ENCODE measurements at places on chromosomes 6 and 20.
A peak's percentile ranks its signal among the peaks of the same experiment; 100 is the strongest.

DNA sequence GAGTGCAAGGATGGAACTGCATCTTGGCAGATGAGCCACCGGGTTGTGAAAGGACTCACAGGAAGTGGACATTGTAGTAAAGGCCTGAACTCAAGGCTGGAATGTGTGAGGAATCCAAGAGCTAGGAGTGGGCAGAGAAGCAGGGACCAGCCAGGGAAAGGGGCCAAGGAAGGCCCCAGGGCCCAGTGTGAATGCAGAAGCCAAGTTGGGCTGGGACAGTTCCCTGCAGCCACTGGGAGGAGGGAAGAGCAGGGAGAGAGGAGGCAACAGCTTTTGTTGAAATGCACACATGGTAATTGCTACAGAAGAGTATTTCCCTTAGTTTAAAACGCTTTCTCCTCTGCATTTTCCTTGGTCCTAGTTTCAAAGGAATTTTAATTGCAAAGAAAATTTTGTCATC, 34.6 kb downstream of the CDH22 start:
- no peak for DNase-seq

- DNase-seq = no peak
Measured at GRCh38 chr6:43833996-43834390, 64.0 kb downstream of the VEGFA start.

DNA sequence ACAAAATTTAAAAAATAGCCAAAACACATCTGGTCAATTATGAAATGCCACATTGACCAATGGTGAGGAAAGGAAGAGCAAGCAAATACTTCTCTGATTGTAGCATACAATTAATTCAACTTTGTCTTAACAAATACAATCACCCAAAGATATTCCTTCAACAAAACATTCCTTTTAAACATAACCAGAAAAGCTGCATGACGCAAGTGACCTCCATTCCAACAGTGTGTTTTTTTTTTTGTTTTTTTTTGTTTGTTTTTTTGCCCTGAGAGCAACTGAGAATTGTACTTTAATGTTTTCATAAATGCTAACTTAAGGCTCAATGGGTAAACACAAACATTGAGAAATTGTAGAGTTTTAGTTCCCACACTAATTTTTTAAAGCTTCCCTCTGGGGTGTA, 184.4 kb downstream of the PTPRK start:
- no peak for DNase-seq

DNA sequence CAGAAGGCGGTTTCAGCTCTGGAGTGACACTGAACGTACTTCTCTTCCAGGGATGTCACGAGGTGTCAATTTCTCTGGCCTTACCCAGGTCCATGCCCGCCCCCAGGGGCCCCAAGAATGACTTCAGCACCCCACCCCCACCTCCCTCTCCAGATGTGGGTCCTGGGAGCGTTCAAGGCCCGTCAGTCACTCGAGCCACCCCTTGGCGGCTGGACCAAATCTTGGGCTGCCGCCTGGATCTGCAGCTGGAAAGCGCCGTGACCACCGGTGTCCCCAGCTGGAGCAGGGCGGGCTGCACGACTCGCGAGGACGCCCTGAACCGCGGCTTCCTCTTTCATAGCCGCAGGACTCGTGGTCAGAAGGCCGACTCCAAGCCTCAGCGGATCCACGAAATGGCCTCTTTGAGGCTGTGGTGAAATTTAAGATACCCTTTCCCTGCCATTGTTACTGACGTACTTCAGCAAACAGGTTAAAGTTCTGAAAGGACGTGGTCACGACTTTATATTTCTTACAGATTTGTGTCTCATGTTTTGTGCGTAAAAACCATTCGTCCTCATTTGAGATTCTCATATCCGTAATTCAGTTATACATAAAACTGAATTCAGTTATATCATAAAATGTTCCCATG, 29.3 kb downstream of the TRIM38 start:
- peak; percentile 90 for DNase-seq

DNA sequence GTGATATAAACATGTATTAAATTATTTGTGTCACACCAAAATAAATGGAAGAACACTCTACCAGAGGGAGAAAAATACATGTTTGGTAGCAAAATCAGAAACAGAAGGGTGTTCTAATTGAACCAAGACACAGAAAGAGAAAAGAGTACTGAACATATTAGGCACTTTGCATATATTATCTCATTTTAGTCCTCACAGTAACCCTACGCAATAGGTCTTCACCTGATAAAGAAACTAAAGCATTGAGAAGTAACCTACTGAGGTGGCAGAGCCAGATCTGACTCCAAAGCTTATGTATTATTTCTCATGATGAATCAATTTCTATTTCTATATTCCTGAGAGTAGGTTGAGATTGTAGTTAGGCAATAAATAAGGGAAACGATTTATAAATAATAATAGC, 77.7 kb downstream of the FYN start:
- DNase-seq = no peak

DNA sequence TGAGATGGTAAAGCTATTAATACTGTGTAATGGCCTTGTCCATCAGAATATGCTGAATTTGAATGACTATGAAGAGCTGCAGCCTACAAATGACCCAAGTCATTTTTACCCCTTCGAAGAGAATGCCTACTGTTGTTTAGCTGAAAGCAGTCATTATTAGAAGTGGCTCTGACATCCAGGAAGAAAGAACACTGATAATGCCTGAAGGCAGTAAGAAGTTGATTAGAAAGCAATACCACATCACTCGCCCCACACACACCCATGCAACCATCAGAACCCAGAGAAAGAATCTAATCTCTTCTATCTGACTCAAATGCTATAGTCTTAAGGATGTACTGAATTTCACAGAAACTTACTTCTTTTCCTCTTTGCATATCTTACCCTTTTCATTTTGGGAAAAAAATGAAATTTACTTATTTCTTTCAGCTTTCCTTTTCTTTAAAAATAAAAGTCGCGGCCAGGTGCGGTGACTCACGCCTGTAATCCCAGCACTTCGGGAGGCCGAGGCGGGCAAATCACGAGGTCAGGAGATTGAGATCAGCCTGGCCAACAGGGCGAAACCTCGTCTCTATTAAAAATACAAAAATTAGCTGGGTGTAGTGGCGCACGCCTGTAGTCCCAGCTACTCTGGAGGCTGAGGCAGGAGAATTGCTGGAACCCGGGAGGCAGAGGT, 61.0 kb downstream of the ARHGAP18 start:
- DNase-seq = no peak

GRCh38 chr20:64188682-64189529, 24.7 kb downstream of the MYT1 start:
- peak; percentile 6 for DNase-seq

DNA sequence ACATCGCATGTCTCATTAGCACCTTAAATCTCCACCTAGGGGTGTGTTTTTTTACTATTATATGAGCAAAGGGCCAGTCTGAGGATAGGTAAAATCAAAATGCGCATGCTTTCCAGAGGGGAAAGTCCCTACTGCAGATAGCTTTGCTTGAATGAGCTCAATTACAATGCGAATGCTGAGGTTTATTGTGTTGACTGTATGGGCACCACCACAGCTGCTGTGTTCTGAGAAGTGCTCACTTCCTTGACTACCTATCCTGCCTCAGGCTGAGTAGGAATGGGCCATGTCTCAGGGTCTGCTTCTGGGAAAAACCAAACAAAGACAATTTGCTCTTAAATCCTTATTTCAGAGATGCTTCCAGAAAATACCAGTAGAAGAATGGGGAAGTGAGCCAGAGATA, 36.6 kb downstream of the MOCS1 start:
- DNase-seq = no peak

DNA sequence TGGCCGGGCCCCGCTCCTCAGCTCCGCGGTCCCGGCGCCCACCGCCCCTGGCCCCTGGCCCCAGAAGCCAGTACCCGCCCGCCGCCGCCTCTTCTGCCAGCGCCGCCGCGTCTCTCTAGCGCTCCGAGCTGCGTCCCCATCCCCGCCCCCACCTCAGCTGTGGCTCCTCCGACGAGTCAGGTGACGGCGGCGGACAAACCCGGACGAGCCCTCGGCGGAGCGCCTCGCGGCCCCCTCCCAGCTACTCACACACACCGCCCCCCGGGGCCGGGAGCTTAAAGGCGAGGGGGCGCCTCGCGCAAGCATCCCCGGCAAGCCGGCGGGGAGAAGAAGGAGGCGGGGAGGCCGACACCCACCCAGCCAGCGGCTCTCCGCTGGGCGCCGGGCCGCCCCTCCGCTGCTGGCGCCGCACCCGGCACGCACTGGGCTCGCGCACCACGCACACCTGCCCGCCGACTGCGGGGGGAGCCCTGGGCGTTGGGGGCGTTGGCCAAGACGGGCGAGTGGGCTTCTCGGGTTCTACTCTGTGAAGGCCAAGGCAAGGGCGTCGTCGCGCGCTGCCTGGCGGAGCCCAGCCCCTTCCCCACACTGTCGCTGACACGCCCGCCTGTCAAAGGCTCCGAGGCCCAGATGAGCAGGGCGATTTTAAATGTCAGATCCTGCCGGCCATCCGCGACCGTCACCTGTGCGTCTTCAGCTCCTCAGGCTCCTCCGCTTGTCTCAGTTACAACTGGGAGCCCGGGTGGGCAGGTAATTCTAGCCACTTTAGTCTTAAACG, at the start of gene SNAP91:
SNAP91 (minus strand) TSS at position 132 of the 778 bp plus-strand sequence. CDS start 1,174 bp downstream, outside the sequence.
- no peak for DNase-seq

GRCh38 chr6:12266571-12266970, 23.6 kb upstream of the EDN1 start:
- no peak for DNase-seq

DNA sequence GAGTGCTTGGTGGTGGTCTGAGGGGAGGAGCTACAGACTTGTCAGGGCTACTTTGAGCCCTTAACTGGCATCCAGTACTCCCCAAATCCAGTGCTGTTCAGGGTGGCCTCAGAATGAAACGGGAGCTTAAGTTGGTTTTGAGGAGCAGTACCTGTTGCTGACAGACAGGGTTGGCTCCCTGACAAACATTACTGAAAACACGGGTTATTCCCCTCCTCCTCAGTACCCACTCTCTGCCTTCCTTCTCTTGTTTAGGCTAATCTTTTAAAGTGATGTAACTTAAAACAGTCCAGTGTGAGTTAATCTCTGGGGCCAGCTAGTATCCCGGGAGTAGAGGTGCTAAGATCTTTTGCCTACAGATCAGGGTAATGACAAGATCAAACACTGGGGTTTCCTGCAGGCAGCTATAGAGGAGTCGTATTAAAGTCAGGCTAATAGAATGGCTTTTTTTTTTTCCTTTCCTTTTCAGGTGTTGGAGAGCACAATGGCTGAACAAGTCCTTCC, 3.7 kb downstream of the TNFAIP3 start:
- DNase-seq = peak; percentile 82

- DNase-seq = no peak
Measured at GRCh38 chr6:20354366-20354765, 47.3 kb upstream of the E2F3 start.

DNA sequence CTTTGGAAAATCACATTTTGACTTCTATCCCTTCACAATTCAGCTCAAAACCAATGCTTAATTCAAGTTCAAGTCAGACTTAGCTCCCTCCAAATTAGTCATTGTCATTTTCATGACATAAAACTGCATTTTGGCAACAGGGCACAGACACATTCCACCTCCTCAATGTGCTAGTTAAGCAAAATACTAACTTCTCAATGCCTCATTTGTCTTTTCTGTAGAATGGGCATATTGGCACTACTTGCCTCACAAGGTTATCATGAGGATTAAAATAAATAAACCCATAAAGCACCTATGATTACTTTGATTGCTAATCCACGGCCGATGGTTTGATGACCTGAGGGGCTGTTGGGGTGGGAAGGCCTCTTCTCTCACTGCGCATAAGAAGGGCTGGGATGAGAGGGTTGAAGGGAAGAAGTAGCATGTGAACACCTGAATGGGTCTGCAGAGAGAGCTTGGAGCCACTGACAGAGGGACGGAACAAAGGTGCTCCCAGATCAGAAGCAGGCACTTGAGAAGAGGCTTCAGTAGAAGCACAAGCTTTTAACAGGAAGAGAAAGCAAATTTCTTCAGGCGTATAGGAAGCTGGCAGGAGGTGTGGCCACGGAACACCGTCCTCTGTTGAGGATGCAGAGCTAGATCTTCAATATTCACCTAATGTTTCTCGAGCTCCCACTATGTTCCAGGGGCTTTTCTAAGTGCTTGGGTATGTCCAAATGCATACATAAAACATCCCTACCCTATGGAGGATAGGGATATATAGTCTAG, 11.7 kb upstream of the TBC1D7 start:
- peak; percentile 33 for DNase-seq

DNA sequence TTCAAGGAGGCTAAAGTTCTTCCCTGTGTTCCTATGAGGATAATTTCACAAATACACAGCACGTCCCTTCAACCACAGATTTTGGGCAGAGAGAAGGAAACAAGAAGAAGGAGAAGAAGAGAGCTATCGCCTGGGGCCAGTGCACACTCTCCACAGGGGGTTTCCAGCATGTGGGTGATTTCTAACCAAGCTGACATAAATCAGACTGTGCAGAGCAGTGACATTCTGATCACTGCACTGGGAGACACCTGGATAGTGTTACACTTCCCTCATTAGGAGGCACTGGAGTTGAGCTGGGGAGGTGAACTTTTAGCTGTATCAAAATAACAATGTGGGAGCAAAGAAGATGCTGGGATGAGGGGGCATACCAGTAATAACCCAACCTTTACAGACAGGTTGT, 71.8 kb upstream of the CENPW start:
- DNase-seq = no peak

DNA sequence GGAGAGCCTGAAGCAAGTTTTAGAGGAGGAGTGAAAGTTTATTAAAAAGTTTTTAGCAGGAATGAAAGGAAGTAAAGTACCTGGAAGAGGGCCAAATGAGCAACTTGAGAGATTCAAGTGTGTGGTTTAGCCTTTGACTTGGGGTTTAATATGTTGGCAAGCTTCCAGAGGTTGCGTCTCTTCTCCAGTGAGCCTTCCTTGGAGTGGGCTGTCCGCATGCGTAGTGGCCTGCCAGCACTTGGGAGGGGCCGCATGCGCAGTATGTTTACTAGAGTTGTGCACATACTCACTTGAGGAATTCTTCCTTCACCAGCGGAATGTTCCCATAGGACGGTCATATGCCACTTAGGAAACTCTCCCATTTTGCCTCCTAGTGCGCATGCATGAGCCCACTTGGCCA, 235.2 kb downstream of the ALDH8A1 start:
- DNase-seq = peak; percentile 43

DNA sequence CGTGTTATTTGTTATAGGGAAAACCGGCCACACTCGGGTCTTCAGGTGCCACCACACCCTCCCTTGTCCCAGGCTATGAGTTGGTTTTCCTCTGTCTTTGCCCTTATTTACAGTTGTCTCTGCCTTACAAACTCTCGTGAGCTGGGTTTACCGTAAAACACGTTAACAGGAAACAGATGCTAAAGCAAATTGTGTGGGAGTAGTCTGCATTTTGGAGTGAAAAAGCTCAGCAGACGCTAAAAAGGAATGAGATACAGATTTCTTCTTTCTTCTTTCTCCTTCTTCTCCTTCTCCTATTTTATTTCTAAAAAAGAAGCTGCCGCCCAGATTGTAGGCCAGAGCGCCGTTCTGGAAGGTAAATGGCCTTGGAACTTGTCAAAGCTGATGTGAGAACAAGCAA, 51.9 kb downstream of the APCDD1L start:
- DNase-seq = no peak

DNA sequence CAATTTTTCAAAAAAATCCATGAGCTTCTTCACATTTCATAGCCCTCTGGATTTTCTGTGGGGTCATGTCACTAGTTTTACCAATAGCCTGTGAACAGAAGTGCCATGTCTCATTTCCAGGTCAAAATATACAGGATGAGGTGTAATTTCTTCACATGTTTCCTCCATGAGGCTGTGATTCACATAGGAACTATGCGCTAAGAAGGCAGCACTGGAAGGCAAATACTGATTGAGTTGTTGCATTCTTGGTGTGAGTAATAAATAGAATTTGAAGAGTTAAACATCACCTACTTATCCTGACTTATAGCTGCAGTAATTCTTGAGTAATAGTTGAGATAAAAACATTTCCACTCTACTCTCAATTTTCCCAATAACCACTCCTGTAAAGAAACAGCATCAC, 442.3 kb downstream of the HAO1 start:
- no peak for DNase-seq

- DNase-seq = no peak
Measured at GRCh38 chr6:101146389-101146788, 247.1 kb upstream of the GRIK2 start.
